ENCODE measurements at places on chromosomes 4 and X.
A peak's percentile ranks its signal among the peaks of the same experiment; 100 is the strongest.

DNA sequence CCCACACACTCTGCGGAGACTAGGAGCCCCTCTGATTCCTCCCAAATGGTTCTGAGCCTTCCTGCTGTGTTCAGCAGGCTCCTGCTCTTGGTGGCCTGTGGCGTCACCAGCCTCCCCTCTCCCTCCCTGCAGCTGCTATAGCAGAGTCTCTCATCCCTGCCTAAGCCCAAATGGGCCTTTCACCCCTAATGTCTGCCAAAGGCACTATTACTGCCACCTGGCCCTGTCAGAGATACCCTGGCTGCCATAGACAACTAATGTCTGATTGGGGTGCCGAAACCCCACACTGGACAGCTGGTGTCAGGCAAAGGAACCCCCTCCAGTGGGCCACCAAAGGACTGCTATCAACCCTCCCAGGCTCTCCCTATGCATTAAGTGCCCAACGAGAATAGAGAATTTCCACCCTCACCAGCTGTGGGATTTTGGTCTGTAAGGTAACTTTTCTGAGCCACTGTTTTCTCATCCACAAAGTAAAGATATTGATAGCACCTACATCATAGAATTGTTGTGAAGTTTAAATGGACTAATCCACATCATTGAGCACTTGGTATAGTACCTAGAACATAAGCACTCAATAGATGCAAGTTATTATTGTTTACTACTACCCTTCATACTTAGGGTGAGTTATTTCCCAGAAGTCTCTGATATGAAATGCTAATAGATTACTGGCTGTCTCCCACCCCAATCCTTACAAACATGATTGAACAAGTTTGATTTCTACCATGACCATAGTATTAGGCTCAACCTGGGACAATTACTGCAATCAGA lies 421.3 kb downstream of the MID1IP1 start:
- no peak for DNase-seq

DNA sequence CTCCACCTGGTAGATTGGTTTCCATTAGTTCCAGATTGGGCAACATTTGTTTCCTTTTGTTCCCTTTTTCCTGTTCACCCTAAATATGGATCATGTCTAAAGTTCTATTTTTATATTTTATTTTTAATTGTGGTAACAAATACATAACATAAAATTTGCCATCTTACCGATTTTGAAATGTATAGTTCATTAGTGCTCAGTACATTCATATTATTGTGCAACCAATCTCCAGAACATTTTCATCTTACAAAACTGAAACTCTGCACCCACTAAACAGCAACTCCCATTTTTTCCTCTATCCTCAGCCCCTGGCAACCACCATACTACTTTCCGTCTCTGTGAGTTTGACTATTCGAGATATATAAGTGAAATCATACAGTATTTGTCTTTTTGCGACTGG lies 14.2 kb upstream of the RPS6KA3 start:
- DNase-seq: no peak

DNA sequence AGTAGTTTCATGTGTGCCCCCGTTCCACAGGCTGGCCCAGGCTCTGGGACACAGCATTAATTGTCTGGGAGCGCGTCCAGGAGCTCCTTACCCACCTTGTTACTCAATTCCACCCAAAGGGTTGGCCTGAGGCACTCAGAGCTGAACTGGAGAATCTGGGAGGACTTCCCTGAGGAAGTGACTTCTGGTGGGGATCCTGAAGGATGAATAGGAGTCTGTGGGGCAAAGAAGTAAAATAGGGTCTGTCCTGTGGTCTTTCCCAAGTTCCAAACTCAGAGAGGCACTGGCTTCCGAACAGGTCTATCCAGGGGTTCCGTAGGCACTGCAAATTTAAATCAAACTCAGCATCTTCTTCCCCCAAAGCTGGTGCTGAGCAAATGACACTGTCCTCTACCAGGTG lies 204.3 kb downstream of the AFAP1 start:
- no peak for DNase-seq

GRCh38 chrX:49079489-49080428 lies at the start of gene WDR45:
Gene WDR45, minus strand, starts transcription at chrX:49079887. Its CDS starts 1,792 bp downstream, at chrX:49078095.
- peak; percentile 70 for DNase-seq

DNA sequence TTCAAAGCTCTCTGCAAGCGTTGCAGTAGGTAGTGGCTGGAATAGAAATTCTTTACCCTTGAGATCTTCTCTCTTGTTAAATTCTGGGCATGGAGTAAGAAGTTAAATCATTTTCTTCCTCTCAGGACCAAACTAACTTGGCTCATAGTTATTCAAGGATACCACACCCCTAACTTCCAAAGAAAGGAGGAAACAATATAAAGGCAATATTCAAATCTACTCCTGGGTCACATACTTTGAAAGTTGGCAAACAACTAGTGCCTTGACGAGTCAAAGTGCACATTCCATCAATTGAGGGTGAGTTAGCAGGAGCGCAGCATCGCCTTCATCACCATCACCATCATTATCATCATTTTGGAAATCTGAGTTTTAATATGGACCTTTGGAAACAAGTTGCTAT lies 20.4 kb upstream of the KIT start:
- DNase-seq: no peak

DNA sequence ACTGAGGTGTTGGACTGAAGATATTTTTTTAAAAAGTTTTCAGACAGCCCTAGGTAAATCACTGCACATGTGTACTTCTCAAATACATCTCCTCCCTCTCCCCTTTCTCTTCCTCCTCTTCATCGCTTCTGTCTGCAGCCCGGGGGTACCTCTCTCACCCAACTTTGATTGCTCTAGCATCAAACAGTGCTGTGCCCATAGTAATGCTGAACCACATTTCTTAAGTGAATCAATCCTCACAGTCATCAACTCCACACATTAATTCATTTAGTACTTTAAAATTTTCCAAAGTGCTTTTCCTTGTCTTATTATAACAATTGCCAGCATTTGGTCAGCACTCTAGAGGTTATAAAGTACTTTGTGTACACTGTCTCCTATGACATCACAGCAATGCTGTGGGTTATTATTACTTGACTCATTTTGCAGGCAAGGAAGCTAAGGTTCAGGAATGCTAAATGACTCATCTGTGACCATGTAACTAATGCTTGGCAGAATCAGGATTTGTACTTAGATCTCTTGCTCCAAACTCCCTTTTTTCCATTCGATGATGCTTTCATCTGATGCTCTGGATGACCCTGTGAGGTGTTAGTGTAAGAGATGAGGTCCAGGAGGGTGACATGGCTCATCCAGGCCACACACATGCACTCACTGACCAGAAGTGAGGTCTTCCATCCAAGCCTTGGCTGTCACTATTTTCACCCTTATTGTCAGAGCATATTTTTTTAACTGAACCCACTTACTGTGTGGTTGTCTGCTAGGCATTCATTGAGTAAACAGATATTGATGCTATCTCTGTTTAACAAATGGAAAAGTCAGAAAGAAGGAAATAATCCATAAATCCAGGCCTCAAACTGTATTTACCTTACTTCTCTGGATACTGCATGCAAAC lies 58.8 kb downstream of the RHOH start:
- no peak for DNase-seq

DNA sequence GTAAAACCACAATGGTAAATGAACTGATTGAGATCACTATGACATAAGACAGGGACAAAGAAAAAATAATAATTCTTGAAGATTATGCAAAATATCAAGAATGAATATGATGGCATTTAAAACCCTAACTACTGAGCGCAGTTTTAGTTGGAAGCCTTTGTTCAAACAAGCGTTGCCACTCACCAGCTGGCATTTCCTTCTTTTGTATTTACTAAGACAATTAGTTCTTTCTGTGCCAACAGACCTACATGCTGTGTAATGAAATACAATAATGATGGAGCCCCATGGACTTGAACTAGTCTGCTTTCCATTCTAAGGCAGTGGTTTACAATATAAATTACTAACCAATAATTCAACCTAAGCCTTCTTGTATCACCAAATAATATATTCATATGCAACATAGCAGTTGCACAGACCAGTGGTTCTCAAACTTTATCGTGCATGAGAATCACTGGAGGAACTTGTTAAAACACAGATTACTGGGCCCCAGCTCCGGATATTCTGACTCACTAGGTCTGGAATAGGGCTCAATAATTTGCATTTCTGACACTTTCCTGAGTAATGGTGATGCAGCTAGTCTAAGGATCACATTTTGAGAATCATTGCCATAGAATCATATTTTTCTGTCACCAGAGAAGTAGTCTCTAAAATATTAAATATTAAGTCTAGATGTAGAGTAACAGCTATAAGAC lies 196.4 kb upstream of the MAGEB18 start:
- DNase-seq: no peak

GRCh38 chr4:109864134-109864533 lies 16.2 kb downstream of the LRIT3 start:
- DNase-seq: no peak

GRCh38 chrX:133783274-133783673 lies 202.1 kb downstream of the GPC3 start:
- no peak for DNase-seq

GRCh38 chr4:26874110-26874509 lies 13.5 kb downstream of the STIM2 start:
- no peak for DNase-seq

DNA sequence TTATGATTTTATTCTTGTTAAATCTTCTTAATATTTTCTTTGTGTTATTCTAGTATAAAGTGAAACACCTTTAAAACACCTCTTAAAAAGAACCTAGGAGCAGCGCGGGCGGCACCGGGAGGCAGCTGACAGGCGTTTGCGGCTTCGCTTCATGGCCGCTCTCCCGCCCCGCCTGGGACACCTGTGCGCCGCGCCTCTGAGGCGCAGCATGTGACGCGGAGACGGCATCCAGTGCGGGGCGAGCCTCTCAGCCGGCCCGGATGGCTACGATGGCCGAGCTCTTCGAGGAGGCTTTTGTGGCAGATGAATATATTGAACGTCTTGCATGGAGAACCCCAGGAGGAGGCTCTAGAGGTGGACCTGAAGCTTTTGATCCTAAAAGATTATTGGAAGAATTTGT lies 1592.7 kb downstream of the TECRL start:
- no peak for DNase-seq

GRCh38 chr4:142405695-142406498 lies 440.2 kb downstream of the INPP4B start:
- peak; percentile 1 for DNase-seq

GRCh38 chrX:49059201-49059600 lies 402 bp downstream of the CCDC120 start:
- DNase-seq: no peak

GRCh38 chr4:76989391-76990061 lies 40.0 kb downstream of the SEPTIN11 start:
- DNase-seq: peak; percentile 26

DNA sequence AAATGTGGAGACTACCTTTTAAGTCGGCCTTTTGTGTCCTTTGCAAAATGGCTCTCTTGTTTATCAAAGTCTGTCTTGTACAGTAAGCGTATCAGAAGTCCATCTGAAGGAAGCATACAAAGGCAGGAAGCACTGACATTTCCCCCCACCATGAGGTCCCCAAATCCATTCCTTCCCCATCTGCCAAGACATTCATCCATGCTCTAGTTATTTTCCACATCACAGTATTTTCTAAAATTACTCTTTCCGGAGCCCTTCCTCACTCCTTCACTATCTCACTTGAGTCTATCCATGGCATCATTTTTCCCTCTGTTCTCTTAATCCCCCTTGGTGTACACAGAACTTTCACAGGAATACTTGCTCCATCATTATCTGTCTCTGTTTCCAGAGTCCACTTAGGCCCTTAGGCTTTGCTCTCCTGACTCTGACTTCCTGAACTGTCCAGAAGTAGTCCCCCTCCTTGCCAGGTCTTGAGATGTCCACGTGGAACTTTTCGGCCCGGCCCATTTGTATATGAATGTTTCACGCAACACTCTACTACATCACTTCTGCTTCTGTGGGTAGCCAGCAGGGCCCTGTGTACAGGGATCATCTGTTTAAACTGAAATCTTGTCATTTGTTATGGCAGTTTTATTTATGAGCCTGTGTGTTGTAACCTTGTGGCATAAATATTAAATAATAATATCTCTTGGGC lies 2.1 kb downstream of the SEL1L3 start:
- DNase-seq: peak; percentile 35

GRCh38 chr4:70623323-70623722 lies 5.2 kb upstream of the ENAM start:
- DNase-seq: peak; percentile 14

DNA sequence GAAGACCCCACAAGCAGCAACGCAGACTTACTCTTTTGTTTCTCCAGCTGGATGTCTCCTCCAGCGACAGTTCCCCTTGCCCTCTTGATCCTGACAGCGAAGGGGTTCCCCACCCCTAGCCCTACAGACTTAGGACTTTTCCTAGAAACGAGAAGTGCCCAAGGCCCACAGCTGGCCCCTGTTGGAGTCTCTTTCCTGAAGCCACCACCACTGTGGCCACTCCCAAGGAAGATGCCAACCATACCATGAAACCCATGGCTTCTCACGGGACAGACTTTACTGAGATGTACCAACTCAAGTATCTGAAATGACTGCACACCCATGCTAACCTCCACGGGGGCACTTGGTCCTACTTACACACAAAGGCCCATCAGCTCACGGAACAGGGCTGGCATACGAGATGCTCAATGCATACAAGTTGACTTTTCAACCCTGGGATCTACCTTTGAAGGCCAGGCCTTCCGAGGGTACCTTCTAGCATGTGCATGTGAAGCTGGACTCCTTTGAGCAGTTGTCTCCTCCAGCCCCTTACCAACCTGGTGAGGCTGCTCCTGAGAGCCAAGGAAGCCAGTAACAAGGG lies 924 bp upstream of the IRAK1 start:
- peak; percentile 34 for DNase-seq

GRCh38 chrX:40106676-40107290 lies 9.0 kb upstream of the BCOR start:
- peak; percentile 20 for DNase-seq

DNA sequence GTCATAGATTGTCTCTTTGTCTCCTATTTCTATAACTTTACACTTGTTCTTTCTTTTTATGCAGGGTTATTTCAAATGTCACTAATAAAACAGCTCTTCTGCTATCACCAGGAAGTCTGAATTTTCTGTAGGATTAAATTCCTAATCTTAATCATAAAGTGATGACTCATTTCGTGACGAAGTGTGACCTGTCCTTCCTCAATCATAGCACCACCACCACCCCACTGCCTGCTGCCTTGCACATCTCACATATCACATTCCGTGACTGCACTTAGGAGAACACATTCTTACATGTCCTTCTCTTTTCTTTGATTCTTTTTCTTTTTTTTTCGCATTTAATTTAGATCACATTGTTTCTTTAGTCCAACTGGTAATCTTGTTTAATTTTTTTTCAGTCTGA lies 57.7 kb upstream of the UGT2B7 start:
- no peak for DNase-seq

GRCh38 chr4:1416948-1417260 lies 10.7 kb upstream of the NKX1-1 start:
- DNase-seq: no peak

DNA sequence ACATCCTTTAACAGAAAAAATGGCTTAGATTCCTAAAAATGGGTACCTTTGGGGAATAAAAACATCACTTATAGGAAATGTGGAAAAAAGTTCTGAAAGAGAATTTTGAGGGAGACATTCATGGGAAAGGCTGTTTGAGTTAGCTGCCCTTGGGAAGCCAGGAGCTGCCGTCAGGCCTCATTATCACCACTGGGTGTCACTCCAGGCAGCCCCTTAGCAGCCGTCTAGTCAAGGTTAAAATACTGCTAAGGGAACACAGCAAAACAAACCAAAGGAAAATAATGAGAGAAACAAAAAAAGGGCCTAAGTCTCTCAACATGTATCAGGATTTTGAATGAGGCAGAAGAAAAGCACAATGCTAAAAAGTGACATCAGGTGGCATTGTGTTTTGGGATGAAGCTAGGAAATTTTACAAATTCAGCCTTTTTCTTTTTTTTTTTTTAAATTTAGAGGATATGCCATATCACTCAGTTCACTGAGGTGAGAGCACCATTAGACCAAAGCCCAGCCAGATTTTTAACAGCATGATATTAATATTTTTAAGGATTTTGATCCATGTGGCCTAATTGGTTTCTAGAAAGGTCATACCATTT lies 235.3 kb downstream of the GPAT3 start:
- peak; percentile 59 for DNase-seq
